Left renal pelvis (tissue), 4 donors: ENCODE measurements at places on chromosomes 7 and 10. TPM values are rescaled to one million over a fixed set of nuclear protein-coding genes. Genes with fewer than 3 reads are reported as not detected.

DNA sequence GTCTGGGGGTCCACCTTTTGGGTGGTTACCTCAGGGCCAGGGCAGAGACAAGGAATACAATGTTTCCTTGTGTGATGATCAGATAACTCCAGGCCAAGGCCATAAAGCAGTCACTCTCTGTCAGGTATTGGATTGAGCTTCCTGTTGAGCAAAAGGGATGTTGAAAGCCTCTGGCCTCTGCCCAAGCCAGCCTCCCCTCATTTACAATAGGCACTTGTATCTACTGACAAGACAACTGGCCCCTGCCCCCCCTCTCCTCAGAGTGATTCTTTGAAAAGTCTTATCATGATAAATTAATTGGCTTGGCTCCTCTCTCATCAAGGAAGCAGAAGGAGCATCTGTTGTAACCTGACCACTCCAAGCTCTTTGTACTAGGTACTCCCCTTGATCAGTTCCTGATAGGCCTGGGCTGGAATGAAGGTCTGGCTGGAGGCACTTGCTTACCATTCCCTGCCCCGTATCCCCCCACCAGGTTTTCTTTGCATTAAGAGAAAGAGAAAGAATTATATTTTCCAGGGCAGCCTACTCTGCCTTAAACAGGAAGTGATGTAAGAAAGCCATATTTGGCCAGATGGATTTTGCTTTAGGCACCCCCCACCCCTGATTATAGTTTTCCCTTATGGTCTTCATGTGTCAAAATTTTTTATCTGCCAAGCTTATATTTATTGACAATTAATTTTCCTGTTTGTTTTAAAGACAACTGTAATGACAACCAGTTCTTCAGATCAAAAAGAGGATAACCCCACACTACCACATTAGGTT is 42.1 kb upstream of the HPS1 start:
- no peak for DNase-seq

PRPF18 gene
- polyA plus RNA-seq: 24.0 TPM

GRCh38 chr10:97228130-97228774 is 42.5 kb upstream of the SLIT1 start:
- no peak for DNase-seq

C1GALT1 gene
- 50.6 TPM for polyA plus RNA-seq

DNA sequence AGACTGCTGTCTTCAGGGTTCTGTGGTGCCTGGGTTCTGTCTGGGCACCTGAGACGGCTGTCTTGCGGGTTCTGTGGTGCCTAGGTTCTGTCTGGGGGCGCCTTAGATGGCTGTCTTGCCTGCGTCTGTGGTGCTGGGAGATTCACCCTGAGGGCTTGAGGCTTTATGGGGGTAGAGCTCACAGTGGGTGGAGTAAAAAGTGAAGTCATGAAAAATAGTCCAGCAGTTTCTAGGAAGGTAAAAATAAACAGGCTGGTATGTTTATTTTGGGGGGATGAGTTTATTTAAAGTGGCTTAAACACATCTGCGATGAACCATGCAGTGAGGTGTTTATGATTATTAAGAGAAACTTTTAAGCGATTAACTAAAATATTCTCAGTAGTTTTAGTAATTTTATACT is 64.2 kb downstream of the NKX6-2 start:
- DNase-seq: no peak

DNA sequence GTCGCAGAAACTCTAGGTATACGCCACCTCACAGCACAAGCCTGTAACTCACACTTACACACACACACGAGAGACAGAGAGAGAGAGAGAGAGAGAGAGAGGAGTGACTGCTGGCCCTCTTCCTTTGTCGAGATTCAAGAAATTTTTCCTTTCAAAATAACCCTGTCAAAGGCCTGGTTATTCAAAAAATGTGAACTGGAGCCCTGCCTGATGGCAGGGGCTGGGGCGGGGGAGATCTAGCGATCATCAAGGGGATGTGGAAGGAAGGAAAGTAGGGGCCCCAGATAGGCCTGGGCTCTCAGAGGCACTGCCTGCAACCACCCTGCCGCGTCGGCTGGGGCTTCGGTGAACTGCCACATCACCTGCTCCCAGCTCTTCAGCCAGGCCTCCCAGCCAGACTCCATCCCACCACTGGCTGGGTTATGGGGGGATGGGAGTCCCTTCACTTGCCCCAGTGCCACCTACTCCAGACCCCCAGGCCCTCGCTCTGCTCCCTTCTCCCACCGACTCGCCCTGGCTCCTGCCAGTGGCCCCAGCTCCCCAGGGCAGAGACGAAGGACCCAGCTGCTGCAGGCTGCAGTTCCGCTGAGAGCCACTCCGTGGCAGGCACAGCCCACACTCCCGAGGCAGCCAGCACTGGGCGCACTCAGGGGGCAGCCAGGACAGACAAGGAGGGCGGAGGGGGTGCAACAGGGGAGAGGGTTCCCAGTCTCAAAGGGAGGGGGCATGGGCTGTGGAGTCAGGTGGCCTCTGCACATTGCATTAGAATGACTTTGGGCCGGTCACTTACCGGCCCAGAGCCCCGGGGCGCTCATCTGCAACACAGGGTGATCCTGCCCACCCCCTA is 15.3 kb downstream of the KCNH2 start:
- DNase-seq: no peak

DNA sequence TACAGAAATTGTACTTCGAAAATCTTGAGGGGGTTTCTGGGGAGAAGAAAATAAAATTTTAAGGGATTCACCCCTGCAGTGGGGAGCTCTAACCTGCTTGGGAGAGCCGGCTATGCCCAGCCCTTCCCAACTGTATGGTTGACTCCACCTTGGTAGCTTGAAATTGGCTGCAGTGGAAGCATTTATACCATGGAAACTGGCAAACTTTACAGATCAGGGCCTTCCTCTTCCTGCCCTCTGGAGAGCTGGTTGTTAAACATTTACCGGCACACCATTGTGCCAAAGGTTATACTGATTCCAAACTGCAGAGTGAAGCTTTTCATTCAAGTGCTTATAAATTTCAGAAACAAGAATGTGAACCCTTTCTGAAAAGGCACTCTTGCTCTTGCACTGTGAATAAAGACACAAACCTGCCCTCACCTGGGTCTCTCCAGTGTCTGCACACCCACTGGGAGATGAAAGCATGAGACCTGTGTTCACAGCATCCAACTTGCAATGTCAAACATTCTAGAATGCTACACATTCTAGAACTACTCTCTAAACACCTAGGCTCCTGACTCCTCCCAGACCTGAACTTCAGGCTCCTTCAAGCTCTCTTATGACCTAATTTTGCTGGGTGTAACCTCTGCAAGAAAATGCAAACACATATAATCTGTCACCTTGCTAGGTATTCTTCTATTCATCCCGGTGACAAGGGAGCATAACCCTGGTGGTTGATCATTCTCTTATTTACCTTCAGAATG is 44.7 kb downstream of the ABLIM1 start:
- DNase-seq: no peak

GRCh38 chr7:33764752-33765451 is 140.4 kb upstream of the BMPER start:
- DNase-seq: no peak

GRCh38 chr10:124086787-124087671 is 6.4 kb downstream of the CHST15 start:
- DNase-seq: no peak

PON1 gene
- 1.0 TPM for polyA plus RNA-seq

- DNase-seq: no peak
Observed at GRCh38 chr10:131663351-131663750, 237.5 kb upstream of the PPP2R2D start.

SLC13A1 gene
- 0.25 TPM for polyA plus RNA-seq

- no peak for DNase-seq
Observed at GRCh38 chr10:17067376-17068264, 62.0 kb downstream of the CUBN start.

CISD1 gene
- polyA plus RNA-seq: 16.6 TPM

DNA sequence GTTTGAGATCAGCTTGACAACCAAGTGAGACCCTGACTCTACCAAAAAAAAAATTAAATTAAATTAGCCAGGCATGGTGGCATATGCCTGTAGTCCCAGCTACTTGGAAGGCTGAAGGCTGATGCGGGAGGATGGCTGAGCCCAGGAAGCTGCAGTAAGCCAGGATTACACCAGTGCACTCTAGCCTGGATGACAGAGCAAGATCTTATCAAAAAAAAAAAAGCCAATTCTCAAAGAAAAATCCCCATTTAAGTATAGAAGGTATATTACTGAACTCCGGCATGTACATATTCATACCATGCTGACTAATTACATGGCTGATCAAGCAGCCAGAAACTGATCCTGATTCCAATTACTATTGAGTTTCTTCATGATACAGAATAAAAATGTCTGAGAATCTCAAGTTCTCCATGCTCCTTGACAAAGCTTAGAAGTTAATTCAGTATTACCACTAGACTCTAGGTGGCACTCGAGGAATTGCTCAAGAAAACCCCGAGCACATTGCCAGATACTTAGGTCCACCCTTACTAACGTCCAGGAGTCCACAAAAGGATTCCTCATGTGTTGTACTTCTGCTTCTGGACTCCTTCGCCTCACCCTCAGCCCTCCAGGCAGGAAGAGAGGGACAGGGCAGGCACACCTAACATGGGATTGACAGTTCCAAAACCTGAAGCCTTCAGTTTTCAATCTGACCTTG is 148.9 kb downstream of the PARD3 start:
- peak; percentile 59 for DNase-seq

- DNase-seq: no peak
Observed at GRCh38 chr10:98611436-98611835, 164.7 kb upstream of the HPS1 start.

DNA sequence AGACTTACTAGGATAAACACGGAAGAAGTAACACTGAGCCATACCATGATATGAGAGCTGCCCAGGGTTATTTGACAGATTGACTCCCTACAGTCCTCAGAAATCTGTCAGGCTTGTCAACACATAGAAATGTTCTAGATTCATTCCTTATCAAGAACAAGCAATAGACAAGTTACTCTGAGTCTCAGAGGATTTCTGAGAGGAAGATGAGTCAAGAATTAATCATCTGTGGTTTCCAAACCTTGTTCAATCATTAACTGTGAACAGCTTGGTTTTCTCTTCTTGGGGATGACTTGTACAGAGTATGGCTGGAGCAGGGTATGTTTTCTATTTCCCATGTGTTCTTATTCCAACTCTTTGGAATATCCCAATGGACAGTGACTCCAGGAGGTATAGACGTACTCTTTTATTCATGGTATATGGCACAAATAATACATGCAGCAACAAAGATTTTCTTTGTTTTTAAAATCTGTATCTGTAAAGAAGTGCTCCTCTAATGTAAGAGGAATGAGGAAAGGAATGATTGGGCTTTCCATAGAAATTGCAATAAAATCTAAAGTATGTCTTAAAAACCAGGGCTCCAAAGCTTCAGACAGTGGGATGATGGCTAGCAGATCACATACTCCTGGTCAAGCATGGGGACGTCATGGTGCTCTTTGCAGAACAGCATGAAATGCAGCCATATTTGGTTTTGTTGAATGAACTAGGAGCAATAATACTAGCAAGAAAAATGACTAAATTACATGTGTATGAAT is 11.9 kb upstream of the SFR1 start:
- DNase-seq: no peak

SPDYE9 gene
- 1.1 TPM for polyA plus RNA-seq

CPN1 gene
- 0.45 TPM for polyA plus RNA-seq

GRCh38 chr7:101935521-101936141 is 118.2 kb downstream of the CUX1 start:
- no peak for DNase-seq

- no peak for DNase-seq
Observed at GRCh38 chr10:104113376-104113956, 8.5 kb upstream of the SFR1 start.

- DNase-seq: no peak
Observed at GRCh38 chr10:52514481-52514880, 200.4 kb downstream of the DKK1 start.
